ENCODE measurements at places on chromosomes 11 and 22.

- no peak for DNase-seq
Measured at GRCh38 chr22:40310081-40310767, 36.1 kb upstream of the ADSL start.

- DNase-seq: no peak
Measured at GRCh38 chr11:101456812-101457211, 127.0 kb downstream of the TRPC6 start.

GRCh38 chr11:61691380-61692156 is 11.4 kb downstream of the DAGLA start:
- no peak for DNase-seq

DNA sequence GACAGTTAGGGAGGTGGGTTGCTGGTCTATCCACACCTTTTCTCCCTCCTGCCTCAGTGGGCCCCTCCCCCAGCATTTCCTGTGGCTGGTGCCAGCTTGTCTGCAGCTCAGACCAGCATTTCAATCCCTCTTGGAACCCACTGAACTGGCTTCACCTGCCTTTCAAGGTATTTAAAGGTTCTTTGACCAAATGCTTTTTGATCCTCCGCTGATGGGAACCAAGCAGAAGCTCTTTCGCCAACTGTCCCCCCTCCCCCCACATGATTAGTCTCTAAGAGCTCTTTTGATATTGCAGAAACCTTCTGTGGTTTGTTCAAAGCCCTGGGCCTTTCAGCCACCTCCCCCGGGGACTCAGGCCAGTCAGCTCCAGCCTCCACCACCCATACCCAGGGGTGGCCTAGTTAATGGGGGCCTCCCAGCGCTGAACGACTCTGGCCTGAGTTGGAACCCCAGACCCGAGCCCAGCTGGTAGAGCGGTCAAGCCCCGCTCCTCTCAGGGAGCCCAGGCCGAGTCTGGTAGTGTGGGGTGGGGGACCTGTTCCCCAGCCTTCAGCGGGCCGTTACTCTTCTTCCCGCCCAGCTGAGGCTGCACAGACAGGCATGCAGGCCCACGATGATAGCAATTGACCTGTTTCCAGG is 6.0 kb upstream of the SYT7 start:
- DNase-seq: no peak

GRCh38 chr11:89489930-89490329 is 1.2 kb downstream of the NOX4 start:
- DNase-seq: no peak

- DNase-seq: no peak
Measured at GRCh38 chr11:29482510-29482909, 534.3 kb downstream of the KCNA4 start.

DNA sequence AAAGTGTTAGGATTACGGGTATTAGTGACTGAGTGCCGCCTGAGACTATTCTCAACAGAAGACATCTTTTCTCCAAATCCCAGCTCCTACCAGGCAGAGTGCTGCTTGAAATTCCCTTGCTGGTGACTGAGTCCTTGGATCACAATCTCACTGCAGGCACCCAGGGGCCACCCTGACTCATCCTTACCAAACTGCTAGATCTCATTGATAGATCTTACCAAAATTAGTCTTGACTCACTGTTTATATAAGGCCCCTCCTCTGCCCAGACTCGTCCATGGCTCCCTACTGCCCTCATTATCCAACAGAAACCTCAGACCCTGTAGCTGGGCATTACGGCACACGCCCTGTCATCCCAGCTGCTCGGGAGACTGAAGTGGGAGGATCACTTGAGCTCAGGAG is 14.7 kb downstream of the TBC1D10A start:
- DNase-seq: no peak

DNA sequence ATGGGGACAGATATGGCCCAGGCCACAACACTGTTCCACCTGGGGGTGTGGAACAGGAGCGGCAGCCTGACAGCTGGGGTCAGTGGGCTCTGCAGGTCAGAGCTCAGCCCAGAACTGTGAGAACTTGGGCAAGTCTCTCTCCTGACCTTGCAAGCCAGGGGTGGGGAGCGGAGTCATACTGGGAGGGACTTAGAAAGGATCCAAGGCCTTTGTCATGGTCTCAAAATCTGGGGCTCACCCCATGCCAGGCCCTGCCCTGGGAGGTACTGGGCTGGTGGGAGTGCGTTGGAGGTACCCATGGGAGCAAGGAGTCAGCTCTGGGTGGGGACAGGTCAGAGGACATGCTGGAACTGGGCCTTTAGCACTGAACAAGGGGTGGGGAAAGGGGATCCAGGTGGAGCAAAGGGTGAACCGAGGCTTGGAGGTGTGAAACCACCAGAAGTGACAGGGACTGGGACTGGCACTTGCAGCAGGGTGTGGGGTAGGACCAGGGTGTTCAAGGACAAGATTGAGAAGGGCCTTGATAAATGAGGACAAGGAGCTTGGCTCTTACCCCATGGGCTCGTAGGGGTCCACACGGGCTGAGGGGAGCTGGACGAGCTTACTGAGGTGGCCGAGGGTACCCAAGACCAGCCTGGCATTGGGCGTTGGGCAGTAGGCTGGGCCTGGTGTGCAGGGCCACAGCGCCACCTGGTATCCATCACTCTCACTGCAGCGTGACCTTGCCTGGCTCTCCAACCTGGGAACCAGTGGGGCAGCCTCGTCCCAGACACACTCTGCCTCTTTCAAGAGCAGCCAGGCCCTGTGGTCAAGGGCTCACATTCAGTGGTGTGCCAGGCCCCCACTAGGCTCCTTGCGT is 7.4 kb upstream of the PMM1 start:
- DNase-seq: no peak

DNA sequence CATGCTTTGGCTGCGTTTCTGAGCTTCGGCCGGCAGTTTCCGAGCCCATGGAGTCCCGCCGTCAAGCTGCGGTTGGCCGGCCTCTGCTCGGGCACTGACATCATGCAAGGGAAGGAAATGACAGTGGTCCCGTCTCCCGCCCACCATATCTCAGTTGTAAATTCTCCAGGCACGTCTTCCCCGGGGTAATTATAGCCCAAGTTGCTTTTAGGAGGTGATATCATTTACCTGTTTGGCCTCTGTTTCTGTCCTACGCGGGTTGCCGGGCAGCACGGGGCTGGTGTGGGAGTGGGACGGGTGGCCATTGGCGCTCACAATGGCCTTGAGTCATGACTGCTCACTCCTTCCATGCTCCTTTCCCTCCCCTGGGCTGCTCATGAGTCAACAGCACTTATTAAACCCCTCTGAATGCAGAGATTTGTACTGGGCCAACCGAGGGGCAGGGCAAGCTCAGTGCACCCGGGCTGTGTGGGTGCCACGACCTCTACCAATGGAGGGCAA is 4.2 kb upstream of the ANO1 start:
- DNase-seq: no peak

- no peak for DNase-seq
Measured at GRCh38 chr11:13352711-13353110, 75.1 kb downstream of the BMAL1 start.

- no peak for DNase-seq
Measured at GRCh38 chr11:113016905-113017304, 55.7 kb downstream of the NCAM1 start.

GRCh38 chr22:36816636-36817524 is at the start of gene PVALB:
Gene PVALB, minus strand, starts transcription at chr22:36817035. Its CDS starts 30 bp downstream, at chr22:36817005.
- DNase-seq: no peak

- DNase-seq: no peak
Measured at GRCh38 chr11:94028436-94028835, 7.3 kb downstream of the HEPHL1 start.

DNA sequence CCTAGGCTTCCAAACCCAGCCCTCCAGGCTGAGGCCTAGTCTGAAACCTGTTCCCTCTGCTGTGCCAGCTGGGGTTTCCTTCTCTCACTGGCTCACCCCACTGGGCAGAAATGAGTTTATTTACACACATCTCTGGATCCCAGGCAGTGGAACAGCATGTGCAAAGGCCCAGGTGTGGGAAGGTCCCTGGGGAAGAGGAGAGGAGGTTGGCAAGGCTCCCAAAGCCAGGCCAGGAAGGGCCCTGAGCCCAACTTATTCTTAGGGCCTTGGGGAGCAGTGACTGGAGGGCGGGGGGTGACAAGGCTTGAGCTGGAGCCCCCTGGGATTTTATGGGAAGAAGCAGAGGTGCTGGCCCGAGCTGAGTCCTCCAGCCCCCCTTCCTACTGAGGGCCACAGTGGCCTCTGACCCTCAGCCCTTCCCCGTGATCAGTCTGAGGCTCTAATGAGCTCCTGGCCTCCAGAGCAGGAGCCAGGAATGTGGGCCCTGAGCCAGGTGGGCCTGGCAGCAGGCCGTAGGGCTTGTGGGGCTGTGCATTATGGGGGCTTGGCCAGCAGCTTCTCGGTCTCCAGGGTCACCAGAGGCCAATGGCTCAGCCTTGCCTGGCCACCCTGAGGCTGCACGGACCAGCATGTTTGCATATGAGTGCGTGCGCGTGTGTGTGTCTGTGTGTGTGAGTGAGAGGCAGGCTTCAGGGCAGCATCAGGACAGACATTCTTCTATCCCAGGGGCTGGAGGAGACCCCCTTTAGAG is 2.9 kb downstream of the MYO7A start:
- no peak for DNase-seq

DNA sequence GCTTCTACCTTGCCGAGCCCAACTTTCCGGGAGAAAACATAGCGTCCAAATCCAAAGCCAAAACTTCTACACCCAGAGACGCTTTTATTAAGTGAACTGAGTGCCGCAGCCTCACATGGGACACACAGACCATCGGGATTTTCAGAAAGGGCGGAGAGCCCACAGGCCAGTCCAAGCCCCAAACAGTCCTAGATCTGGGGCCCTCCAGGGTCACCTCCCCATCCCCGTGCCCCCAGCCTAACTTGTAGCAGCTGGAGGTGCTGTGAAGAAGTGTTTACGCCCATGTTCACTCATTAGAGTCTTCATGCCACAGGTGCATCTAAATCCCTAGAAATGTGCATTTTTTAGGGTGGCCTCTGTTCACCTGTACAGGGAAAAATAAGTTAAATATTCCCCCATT is 14.1 kb upstream of the ADORA2A start:
- DNase-seq: no peak

- peak; percentile 27 for DNase-seq
Measured at GRCh38 chr11:122100037-122100755, 15.8 kb downstream of the BLID start.

GRCh38 chr11:93039531-93040240 is 70.2 kb downstream of the MTNR1B start:
- DNase-seq: no peak

DNA sequence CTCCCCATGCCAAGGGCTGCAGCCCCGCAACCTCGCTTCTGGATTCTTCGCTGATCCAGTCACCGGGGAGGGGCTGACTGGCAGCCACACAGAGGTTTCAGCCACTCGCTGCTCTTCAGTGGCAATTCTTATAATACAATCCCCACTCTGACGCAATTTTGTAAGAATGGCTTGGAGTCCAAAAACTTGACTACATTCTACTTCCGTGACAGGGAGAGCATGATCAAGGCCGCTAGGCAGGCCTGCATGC is 14.9 kb downstream of the PPM1F start:
- no peak for DNase-seq

GRCh38 chr11:133982876-133983275 is 26.1 kb upstream of the IGSF9B start:
- no peak for DNase-seq

GRCh38 chr11:20131788-20132666 is 28.2 kb downstream of the DBX1 start:
- DNase-seq: no peak

- DNase-seq: no peak
Measured at GRCh38 chr22:46507451-46508425, 29.7 kb downstream of the CELSR1 start.

GRCh38 chr11:81987829-81988472 is 745.7 kb downstream of the FAM181B start:
- DNase-seq: no peak

GRCh38 chr11:82869657-82870056 is 30.6 kb downstream of the PRCP start:
- DNase-seq: no peak

GRCh38 chr11:117175781-117176180 is 2.8 kb upstream of the SIDT2 start:
- no peak for DNase-seq

DNA sequence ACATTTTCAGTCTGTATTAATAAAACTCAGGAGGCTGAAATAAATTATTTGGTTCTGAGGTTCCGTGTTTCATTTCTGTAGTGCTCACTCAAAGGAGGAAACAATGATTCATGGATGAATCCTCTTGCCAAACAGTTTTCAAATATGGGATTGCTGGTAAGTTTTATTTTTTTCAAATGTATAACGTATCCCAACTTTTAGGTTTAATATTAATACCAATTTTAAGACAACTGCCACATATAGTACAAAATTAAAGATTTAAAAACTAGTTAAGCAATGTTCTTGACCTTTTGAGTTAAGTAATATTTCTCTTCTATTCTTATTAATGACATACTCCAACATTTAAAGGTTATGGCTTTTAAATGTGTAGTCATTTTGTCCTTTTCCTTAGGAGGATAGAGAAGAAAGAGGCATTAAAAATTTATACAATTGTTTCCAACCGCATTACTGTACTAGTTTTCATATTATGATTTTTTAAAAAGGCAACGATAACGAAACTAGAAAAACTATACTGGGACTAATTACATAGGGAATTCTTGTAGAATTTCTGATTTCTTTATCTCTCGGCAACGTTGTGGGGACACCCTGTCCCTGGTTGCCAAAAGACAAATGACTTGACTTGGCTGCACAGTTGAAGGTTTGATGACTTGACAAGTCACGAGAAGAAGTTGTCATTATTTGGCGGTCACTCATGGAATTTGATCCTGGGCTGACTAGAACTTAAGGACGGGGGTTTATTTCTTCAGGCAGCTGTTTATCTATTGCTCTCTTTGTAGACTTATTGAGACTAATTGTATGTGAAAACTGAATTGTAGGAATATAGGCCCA is 69.1 kb upstream of the ADSL start:
- DNase-seq: no peak

DNA sequence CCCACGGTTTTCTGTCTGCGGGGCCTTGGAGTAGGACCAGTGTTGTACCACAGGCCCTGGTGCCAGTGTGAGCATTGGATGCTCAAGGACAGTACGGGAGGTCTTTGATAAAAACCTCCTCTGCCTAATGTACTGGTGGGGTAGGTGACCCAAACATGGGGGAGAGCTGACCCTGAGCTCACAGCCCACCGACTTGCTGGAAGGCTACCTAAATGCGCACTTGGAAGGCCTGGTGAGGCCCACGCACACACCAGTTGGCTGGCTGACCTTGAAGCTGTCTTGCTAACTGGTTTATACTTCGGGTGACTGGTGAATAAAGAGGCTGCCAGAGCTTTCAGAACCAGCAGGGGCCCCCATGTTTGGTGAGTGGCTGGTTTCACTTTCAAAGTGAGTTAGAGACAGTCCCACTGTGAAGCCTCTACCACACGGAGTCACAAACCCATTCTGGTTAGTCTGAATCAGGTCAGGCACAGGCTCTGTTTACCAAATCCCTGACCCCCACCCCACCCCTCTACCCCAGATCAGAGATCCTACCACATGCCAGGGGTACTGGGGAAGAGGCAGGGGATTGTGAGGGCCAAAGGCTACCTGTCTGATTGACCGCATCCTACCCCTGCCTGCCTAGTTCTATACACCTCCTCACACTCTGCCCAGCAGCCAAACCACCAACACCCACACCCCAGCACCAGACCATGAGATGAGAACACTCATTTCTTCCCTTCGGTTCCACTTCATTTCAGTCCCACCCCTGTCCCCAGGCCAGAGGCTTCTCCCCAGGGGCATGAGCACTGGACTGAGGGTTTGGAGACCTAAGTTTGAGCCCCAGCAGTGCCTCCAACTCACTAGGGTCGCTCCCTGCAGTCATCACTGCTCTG is 12.7 kb upstream of the IL2RB start:
- no peak for DNase-seq

GRCh38 chr11:73012121-73012863 is 129.8 kb downstream of the FCHSD2 start:
- DNase-seq: no peak

- DNase-seq: no peak
Measured at GRCh38 chr22:42587588-42588175, 27.0 kb downstream of the POLDIP3 start.

Data from thoracic aorta (tissue), 2 donors.